ENCODE measurements at places on chromosomes 11 and 22. TPM values are rescaled to one million over a fixed set of nuclear protein-coding genes. Genes with fewer than 3 reads are reported as not detected.

The AIFM3 gene
- total RNA-seq, result 30.9 TPM

The CRY2 gene
- total RNA-seq, result 28.6 TPM

The IL10RA gene
- not detected for total RNA-seq

The SAA2 gene
- not detected for total RNA-seq

The TRAPPC4 gene
- 75.0 TPM for total RNA-seq

The FOLR3 gene
- not detected for total RNA-seq

The SEZ6L gene
- total RNA-seq, result not detected

The LDHAL6A gene
- not detected for total RNA-seq

The RIBC2 gene
- total RNA-seq, result 3.5 TPM

The UBASH3B gene
- total RNA-seq, result 46.8 TPM

The FIBP gene
- 303 TPM for total RNA-seq

The SLC16A8 gene
- total RNA-seq, result not detected

The CLMP gene
- not detected for total RNA-seq

The PHOX2A gene
- total RNA-seq, result not detected

The CPT1B gene
- 1.5 TPM for total RNA-seq

The SLC1A2 gene
- not detected for total RNA-seq

The OR51B2 gene
- not detected for total RNA-seq

The FGF3 gene
- total RNA-seq, result not detected

The RAB36 gene
- total RNA-seq, result 1.5 TPM

The MMP1 gene
- total RNA-seq, result not detected

The GATD1 gene
- total RNA-seq, result 132 TPM

The OR52A1 gene
- total RNA-seq, result not detected

The GDPD5 gene
- 4.0 TPM for total RNA-seq

The OR8G1 gene
- total RNA-seq, result not detected

The SLC5A12 gene
- total RNA-seq, result not detected

The OR52I2 gene
- total RNA-seq, result not detected

The NPAS4 gene
- total RNA-seq, result not detected

The SCGB2A2 gene
- total RNA-seq, result not detected

The BCO2 gene
- total RNA-seq, result 0.84 TPM

The NLRP10 gene
- total RNA-seq, result not detected

The MRGPRE gene
- not detected for total RNA-seq

The TMEM151A gene
- total RNA-seq, result 0.08 TPM

The ARHGAP8 gene
- 38.1 TPM for total RNA-seq

The CD3E gene
- not detected for total RNA-seq

The TMEM132A gene
- total RNA-seq, result 35.6 TPM

The OR52B2 gene
- 0.42 TPM for total RNA-seq

The SLC22A6 gene
- total RNA-seq, result not detected

The SLC36A4 gene
- 2.3 TPM for total RNA-seq

The SEC14L6 gene
- not detected for total RNA-seq

The RIMBP3B gene
- total RNA-seq, result not detected

The OR2AG2 gene
- total RNA-seq, result 0.15 TPM

The TRIM6 gene
- total RNA-seq, result 2.7 TPM

The ADORA2A gene
- 0.44 TPM for total RNA-seq

The C11orf97 gene
- not detected for total RNA-seq

The C11orf21 gene
- total RNA-seq, result 0.81 TPM

The SPDYC gene
- total RNA-seq, result not detected

The SMDT1 gene
- total RNA-seq, result 18.9 TPM

The TMPRSS13 gene
- total RNA-seq, result 2.8 TPM

The SEPTIN5 gene
- not detected for total RNA-seq

The BIK gene
- 4.2 TPM for total RNA-seq

The DMC1 gene
- total RNA-seq, result not detected

The SYT13 gene
- total RNA-seq, result 10.1 TPM

The TIGD3 gene
- 2.9 TPM for total RNA-seq

The OR5AP2 gene
- total RNA-seq, result not detected
